ENCODE measurements at places on chromosomes 2 and 18.

GRCh38 chr2:235643680-235644511 is 150.1 kb downstream of the AGAP1 start:
- no peak for DNase-seq

GRCh38 chr18:31146809-31147208 is 15.8 kb downstream of the DSC1 start:
- DNase-seq: no peak

- peak; percentile 32 for DNase-seq
Observed at GRCh38 chr2:148876595-148877402, 1.8 kb downstream of the KIF5C start.

- DNase-seq: no peak
Observed at GRCh38 chr2:47631792-47632398, 151.1 kb upstream of the MSH6 start.

GRCh38 chr2:151882786-151883445 is 54.7 kb upstream of the ARL5A start:
- no peak for DNase-seq

GRCh38 chr2:23387221-23387550 is 2.2 kb downstream of the KLHL29 start:
- DNase-seq: no peak

Measured in stimulated activated CD8-positive, alpha-beta memory T cell treated with anti-CD3 and anti-CD28 coated beads, Interleukin-15, amount 100 ng/mL, for 48 hours (primary cell).